ENCODE measurements at places on chromosomes 6 and 20. TPM values are rescaled to one million over a fixed set of nuclear protein-coding genes. Genes with fewer than 3 reads are reported as not detected.

The BCAS4 gene
- polyA plus RNA-seq: 6.1 TPM

The MCCD1 gene
- polyA plus RNA-seq: 26.4 TPM

- no peak for DNase-seq
Measured at GRCh38 chr6:165854061-165854862, 191.2 kb upstream of the PDE10A start.

The MCHR2 gene
- 0.03 TPM for polyA plus RNA-seq

GRCh38 chr6:21213492-21213891, 380.1 kb upstream of the SOX4 start:
- no peak for DNase-seq

GRCh38 chr20:59823030-59823423, 110.4 kb downstream of the SYCP2 start:
- no peak for DNase-seq
